Stimulated activated CD4-positive, alpha-beta T cell treated with anti-CD3 and anti-CD28 coated beads, TNF-alpha, amount 100 ng/mL, for 4 hours (primary cell): ENCODE measurements at places on chromosomes 5 and 9.

DNA sequence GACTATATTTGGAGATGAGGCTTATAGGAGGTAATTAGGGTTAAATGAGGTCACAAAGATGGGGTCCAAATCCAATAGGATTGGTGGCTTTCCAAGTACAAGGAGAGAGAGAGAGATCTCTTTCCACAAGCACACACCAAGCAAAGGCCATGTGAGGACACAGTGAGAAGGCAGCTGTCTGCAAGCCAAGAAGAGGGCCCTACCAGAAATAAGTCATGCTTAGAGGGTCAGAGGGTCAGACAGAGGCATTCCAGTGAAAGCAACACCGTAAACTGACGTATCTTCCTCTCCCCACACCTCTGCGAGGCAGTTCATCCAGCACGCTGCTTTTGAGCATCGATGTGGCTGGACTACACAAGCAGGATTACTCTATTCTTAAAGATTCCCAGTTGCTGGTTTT is 87.9 kb downstream of the SLC1A3 start:
- no peak for DNase-seq

DNA sequence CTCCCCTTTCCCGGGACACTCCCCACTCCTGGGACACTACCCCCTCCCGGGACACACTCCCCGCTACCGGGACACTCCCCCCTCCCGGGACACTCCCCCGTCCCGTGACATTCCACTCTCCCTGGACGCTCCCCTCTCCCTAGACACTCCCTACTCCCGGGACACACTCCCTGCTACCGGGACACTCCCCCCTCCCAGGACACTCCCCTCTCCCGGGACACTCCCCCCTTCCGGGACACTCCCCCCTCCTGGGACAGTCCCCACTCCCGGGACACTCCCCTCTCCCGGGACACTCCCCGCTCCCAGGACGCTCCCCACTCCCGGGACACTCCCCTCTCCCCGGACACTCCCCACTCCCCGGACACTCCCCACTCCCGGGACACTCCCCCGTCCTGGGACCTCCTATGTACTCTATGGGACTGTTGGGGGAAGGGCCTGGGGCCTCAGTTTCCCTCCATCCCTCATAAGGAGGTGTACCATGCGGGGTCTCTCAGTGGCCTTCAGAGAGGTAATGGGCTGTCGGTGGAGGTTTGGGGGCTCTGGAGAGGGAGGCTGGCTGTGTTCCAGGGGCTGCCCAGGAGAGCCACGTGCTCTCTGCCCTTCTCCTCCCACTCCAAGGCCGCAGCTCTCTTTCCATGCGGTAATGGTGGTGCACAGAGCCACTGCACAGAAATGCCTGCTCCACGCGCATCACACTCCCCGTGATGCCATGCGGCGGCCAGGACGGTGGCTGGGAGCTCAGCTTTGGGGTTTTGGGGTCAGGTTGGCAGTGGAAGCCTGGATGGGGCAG is 96.2 kb downstream of the RXRA start:
- DNase-seq = no peak

GRCh38 chr5:91293131-91293530 is 90.0 kb downstream of the ARRDC3 start:
- no peak for DNase-seq

- DNase-seq = no peak
These were observed 258.1 kb downstream of the SYK start for GRCh38 chr9:91059713-91060112.
